ENCODE measurements at places on chromosomes 12 and 14.

DNA sequence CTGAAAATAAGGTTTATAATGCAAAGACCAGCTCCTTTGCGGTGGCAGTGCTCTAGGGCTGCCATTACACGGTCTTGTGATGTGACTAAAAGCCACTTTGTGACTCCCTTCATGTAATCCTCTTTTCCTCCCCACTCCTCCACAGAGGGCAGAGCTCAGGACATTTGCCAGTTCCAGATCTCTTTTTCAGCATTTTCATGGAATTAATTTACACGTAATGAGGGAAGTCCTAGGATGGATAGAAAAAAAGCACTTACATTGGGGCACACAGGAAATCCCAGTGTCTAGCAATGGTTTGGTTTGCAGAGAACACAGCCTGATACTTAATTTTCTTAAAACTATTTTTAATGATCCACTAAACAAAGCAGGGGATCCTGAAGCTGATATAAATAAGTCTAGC, 17.5 kb upstream of the ATF1 start:
- no peak for DNase-seq

- DNase-seq: no peak
These were observed 3.3 kb downstream of the CD63 start for GRCh38 chr12:55725556-55725955.

DNA sequence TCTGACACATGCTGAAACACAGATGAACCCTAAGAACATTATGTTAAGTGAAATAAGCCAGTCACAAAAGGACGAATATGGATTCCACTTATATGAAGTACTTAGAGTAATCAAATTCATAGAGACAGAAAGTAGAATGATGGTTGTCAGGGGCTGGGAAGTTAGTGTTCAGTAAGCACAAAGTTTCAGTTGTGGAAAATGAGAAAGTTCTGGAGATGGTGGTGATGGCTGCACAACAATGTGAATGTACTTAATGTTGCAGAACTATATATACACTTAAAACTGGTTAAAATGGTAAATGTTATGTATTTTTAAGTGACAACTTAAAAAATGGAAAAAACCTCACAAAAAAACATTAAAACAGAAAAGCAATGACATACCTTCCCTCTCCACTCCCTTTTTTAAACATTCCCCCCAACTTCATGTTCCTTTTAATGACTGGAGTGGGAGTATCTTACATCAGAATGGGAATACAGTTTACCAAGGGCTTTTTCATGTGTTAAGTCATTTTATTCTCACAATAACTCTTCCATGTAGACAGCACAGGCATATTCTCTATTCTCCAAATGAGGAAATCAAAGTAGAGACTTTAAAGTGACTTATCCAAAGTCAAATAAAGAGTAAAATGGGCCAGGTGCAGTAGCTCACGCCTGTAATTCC, 24.0 kb downstream of the BTBD7 start:
- no peak for DNase-seq

DNA sequence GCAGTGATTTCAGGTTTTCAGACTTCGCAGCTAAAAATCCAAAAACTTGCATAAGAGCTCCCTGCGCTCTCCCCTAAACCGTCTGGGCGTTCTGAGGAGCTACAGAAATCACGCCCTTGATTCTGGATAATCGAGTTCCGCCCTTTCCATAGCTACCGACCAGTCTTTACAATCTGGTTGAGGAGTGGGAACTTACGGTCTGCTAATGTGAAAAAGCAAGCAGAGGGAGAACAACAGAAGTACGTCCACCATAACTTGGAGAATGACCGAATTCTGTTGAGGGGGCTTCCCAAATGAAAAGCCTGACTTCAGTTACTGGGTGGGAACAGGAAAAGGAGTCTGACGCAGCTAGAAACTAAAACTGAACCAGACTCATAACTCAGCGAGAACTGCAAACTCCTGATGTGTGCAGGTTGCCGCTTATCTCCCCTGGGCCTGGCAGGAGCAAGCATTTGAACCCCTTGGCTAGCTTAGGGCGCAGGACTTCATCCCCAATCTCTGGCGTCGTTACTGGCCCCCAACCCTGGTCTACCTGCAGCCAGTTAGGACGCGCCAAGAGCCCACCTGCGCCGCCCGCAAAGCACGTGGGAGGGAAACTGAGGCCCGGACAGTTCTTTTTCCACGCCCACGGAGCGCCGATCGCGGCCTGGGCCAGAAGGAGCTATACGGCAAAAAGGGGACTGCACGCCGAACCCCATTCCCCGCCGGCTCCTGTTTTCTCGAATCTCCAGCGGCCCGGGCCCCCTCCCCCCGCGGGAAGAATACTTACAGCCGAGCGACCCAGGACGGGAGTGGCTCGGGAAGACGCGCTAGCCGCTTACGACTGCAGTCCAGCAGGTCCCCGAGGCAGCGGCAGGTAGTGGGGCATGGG, 838 bp downstream of the LRIG3 start:
- DNase-seq: no peak

GRCh38 chr12:71392521-71393145, 47.0 kb upstream of the LGR5 start:
- DNase-seq: peak; percentile 11

GRCh38 chr14:105351920-105352851, 37.6 kb downstream of the PACS2 start:
- DNase-seq: peak; percentile 86

DNA sequence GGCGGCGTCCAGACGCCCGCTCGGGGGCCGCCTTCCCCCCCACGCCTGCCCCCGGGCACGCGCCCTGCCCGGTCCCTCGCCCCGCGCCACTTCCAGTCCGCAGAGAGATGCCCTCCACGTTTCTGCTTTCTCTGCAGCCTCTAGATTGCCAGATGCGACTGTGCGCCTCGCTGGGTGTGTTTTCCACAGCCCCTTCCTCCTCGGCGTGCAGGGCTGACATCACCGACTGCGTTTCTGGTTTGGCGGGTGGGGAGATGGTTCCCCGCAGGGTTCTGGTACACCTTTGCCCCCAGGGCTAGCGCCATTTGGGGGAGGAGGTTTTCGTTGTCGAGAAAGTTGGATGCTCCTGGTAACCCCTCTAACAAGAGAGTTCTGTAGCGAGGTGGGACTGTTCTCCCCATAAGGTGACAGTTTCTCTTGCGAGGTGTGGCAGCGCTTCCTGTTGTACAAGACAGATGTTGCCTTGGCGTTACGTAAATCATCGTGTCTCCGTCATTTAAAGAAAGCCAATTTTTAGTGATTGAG, 1.5 kb downstream of the CALM1 start:
- DNase-seq: peak; percentile 80

- DNase-seq: no peak
These were observed 335.3 kb downstream of the NPAS3 start for GRCh38 chr14:33273978-33274377.

- DNase-seq: no peak
These were observed 1.2 kb downstream of the PPTC7 start for GRCh38 chr12:110581931-110582275.

DNA sequence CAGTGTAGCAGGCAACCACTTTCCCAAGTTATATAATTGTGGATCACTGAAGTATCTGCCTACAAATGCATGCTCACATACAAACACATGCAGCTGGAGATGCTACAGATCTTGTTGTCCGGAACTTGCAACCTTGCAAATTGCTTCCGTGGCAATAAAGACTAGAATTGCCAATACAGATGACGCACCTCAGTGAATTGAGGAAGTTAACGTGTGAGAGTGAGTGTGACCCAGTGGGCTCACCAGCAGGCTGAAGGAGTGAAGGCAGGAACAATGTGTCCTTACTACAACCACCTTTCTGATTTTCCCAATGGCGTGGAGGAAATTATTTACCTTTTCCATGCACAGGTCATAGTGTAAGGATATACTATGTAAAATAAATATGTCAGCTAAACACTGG, 89.4 kb upstream of the GRIP1 start:
- DNase-seq: no peak

DNA sequence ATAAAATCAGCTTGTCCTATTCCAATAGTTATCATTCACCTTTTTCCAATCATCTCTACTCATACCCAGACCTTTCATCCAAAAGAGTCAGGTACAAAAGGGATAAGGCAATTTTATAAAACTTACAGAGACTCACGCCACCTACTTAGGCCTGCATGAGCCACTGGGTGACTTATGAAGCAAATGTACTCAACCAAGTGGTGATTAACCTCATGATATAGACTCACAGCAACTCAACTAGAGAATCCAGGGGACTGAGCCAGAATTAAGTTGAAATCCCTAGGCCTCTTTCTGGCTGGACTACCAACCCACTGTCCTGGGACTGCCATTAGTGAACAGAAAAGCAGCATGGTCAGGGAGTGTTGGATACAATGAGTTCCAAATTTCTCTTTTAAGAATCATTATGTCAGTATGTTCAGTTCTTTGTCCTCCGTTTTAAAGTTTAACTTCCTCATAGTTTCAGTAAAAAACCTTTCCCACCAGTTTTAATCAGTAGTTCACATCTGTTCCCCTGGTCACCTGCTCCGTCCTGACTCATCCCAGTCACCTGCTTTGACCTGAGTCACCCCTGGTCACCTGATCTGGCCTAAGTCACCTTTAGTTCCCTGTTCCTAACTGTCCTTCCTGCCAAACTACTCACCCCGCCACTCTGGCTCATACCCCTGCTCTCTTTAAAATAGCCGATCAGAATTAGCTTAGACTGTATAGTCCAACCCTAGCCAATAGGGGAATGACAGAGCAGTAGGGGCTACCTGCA, 36.8 kb downstream of the SPTSSA start:
- DNase-seq: no peak

DNA sequence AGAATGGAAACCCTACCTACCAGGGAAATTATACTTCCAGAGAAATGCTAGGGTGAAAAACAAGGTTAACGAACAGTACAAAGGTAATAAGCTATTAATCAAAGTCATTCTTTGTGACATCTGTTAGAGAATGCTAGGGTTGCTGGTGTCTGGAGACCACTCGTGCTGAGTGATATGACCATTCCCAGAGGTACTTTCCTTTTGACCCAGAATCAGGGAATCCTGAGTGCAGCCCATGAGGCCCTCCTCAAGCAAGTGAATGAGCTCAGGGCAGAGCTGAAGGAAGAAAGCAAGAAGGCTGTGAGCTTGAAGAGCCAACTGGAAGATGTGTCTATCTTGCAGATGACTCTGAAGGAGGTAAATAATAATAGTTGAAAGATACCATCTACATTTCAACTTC, 31.7 kb downstream of the RPGRIP1 start:
- no peak for DNase-seq

- no peak for DNase-seq
These were observed 1.6 kb upstream of the SNRPF start for GRCh38 chr12:95857156-95857555.

GRCh38 chr14:59511916-59512575, 27.7 kb downstream of the JKAMP start:
- no peak for DNase-seq

DNA sequence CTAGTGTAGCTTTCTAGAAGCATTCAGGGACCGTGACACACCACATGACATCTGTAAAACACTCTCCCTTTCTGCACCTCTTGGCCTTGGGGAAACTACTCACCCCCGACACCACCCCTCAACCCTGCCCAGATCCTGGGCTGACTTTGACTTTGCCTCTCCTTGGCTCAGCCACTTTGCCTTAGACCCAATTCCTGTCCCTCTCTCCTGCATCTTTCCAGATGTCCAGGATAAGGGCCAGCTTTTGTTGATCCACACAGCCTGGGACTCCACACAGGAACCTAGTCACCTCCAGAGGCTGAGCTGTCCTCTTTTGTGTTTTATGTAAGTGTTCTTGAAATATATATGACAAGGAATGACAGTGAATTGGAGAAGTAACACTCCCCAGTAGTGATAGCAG, 153.7 kb upstream of the PLXNC1 start:
- no peak for DNase-seq

DNA sequence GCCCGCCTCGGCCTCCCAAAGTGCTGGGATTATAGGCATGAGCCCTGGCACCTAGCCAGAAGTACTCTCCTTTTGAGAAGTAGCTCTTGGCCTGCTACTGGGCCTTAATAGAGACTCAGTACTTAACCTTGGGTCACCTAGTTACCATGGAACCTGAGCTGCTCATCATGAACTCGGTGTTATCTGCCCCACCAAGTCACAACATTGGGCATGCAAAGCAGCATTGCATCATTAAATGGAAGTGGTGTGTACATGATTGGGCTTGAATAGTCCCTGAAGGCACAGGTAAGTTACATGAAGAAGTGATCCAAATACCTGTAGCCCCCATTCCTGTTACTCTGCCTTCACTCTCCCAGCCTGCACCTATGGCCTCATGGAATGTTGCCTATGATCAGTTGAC, 18.0 kb upstream of the ATF7 start:
- no peak for DNase-seq

- no peak for DNase-seq
These were observed 74.3 kb upstream of the ST8SIA1 start for GRCh38 chr12:22408610-22409376.

DNA sequence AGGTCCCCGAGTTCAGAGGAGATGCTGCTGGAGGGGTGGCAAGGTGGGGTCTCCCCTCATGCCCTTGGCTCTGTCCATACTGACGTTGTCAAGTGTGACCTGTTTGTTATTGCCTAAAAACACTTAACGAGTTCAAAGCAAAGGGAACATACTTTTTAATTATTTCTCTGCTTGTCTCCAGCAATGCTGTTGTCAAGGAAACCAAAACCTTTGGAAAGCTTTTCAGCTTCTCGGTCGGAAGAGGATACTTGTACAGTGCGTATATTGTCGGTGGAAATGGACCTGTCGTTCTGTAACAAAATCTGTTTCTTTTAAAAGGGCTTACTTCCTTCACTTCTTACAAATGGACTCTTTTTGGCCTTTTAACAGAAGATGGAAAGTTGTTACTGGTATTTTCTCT, 73.9 kb downstream of the SLC25A47 start:
- no peak for DNase-seq

Data from CD4-positive, alpha-beta memory T cell (primary cell).